ENCODE measurements at places on chromosomes 7 and 10.
A peak's percentile ranks its signal among the peaks of the same experiment; 100 is the strongest.

DNA sequence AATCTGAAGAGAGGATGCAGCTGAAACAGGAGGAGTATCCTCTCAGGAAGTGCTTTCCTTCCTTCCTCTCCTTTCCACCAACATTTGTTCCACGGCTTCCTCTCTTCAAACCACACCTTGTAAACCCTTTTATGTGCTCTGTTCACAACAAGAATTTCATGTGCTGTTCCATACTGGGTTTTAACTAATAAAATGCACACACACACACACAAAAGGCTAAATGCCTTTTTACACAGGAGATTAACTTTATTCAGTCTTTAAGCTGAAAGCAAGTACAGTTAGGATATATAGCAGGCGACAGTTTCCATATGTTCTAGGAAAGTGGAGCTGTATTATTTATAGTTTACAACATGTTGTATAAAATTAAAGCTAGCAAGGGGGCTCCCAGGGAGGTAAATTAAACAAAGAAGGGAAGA lies 106.7 kb downstream of the REEP3 start:
- DNase-seq = no peak

DNA sequence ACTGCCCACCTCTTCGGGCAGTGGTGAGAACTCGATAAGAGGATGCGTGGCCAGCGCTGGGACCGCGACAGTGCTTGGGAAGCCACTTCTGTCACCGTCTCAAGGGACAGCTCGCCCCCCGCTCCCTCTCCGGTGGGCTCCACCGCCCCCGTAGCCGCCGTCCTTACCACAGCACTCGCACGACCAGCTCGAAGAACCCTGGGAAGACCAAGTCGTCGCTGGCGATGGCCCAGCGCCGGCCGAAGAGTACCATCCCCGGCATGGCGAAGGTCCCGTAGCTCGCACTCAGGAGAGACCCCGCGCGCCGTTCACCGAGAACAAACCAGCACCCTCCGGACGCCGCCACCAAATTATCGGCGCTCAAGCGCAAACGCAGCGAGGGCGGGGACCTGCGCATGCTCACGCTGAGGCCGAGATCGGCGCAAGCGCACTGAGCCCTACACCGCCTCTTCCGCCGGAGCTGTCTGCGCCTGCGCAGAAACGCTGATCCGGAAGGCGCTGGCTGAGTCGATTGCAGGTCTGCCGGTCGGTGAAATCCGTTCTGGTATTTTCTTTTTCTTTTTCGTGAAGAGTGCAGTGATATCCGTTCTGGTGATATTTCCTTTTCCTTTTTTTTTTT lies at the start of gene DAGLB:
Gene DAGLB (minus strand): TSS at position 374 of the 619 bp plus-strand sequence. CDS start 112 bp downstream, at position 262.
- peak; percentile 99 for DNase-seq

DNA sequence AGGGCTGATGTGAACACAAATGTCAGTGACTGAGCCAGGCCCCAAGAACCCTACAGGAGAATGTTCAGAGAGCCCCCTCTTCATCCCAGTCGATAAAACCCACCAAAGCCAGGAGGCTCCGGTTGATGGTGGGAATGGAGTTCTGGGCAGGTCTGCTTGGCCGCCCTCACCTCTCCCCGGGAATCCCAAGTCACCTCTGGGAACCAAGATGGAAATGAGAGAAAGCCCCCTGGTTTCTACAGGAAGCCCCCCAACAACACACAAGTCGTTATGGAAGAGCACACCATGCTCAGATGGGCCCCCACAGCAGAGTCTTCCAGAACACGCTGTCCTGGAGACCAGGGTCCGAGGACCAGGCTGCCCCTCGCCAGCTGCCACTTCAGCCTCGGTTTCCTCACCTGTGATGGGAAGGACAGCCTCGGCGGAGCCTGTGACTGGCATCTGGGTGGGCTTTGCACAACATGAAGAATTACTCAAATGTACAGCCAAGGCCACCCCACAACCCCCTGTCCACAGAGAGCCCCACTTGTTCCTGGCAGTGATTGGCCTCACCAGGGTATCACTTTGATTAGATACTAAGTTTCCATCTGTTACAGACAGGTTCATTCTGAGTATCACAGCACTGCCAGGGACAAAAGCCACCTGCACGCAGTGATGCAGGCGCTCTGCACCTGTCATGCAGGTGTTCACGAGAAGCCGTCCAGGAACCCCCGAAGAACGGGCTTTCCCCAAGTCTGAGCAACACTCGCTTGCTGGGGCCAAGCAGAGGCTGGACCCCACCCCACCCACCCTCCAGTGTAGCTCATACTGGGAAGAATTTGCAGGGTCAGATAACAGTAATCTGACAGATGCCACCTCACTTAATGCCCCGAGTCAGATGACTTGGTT lies 57.6 kb downstream of the MKI67 start:
- no peak for DNase-seq

DNA sequence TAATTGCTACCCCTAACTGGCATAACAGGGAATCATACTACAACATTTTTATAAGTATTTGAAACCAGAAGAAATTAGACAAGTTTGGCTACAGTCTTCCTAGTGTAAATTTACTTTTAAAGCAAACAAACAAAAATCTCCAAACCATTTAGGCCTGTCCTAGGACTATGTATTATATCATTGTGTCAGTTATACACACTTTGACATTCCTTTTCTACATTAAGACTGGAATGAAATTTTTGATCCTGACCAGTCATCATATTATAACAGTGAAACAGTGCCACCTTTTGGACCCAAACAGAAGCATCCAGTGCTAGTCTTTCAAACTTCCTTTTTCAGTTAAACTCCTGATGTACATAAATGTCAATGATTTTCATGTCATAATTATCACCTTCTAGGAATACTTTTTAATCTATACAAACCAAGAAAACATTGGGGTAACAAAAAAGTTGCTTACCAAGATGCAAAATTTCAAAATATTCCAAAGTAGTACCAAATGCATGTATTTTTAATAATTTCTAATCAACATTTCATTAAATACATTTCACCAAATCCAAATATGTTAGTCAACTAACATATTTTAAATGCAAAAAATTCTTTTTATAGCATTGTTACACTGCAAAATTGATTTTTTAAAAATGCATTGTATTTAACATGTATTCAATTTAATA lies 75.7 kb downstream of the IMMP2L start:
- peak; percentile 69 for DNase-seq

DNA sequence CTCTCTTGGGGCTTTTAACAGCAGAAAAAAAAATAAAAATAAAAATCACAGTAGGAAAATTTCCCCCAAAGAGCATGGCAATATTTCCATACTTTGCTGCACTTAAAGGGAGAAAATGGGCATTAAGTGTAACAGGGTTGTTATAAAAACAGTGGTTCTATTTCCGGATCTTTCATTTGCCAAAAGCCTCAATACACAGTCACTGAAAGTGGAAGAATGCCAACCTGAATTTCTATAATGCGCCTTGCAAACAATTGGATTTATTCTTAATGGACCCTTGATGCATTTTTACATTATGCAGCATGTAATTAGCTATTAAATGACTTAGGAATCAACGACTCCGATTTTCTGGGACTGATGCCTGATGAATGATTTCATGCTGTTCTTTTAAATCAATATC lies 127.6 kb upstream of the NANOS1 start:
- DNase-seq = no peak

GRCh38 chr7:33979807-33980355 lies 74.5 kb downstream of the BMPER start:
- peak; percentile 59 for DNase-seq

Data from COLO829 (cell line).